ENCODE measurements at places on chromosomes 1 and 21.

DNA sequence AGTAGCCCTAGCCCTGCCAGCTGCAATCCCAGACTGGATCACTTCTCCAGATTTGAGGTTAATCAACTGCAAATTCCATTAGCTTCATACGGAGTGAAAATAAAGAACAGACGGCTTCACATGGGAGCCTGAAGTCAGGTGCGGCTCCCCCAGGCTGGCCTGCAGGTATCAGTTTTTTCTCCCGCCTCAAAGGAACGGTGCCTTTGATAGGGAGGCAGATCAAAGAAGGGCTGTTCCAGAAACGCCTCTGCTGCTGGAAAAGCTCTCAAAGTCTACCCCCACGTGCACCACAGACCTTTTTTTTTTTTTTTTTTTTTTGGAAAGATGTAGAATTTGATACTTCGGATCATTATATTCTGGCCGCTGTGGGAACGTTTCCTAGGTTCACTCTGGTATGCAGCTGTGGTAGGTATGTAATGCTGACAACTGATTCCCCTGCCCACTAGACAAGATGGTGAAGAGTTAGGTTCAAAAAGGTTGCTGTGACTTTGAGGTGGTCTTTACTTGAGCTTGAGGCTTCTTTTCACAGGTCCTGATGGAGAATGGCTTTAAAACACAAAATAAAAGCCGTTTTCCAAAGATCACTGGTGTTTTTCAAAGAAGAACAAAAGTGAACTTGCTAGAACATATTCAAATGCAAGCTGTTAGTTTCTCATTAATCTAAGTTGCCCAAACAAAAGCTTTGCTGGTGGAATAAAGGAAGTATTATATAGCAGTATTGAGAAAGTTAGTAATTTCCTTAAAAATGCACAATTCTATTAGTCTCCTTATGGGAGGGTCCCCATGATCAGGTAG, 189.0 kb upstream of the NFIA start:
- no peak for DNase-seq

DNA sequence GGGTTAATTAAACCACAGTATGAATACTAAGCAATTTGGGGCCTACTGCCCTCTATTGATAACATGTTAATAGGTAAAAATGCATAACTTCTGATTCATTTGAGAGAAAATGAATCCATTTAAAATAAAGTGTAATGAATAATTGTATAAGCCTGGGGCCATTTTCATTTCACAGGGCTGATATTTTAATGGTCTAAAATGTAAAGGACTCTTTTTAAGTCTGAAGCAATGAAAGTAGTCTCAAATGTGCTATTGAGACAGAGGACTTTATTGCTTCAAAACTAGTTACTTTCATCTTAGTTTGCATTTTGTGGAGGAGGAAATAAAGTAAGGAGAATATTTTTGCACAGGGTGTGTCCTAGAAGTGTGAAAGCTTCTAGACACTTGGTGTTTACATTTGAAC, 155.4 kb downstream of the TLR5 start:
- DNase-seq, result no peak

DNA sequence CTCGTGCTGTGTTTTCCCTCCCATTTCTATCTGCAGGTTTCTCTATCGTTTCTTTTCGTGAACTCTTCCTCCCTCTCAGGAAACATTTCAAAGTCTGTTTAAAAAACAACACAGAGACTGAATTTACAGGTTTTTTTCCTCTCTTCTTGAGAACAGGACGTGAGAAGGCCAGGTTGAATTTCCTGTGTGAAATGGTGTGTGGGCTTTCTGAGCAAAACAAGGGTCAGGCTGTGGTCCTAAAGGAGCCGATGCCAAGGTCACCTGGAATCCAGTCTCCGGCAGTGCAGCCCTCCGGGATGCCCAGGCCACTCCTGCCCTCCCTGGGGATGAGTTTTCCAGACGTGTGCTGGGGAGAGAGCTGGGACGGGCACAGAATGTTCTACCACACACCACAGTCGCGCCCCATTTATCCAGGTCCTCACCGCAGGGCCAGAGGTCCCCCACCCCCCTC, 62.7 kb upstream of the RUNX3 start:
- no peak for DNase-seq

GRCh38 chr1:88726697-88727096, 42.6 kb downstream of the PKN2 start:
- DNase-seq, result no peak

DNA sequence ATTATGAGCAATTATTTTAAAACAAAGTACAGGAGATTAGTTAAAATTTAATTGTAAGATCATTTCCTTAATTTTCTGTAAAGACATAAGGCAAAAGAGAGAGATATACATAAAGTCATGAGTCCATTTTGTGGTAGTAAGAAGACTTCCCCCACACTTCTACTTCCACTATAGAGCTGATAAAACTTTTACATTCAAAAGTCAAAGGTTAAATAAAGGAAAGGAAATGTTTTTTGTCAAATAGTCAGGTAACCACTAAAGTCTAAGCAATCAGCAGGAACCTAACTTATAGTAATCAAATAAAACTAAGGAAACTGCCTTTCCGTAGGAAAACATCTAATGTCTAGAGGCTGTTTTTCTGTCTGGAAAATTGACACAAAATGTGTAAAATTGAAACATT, 110.9 kb downstream of the DENND1B start:
- no peak for DNase-seq

DNA sequence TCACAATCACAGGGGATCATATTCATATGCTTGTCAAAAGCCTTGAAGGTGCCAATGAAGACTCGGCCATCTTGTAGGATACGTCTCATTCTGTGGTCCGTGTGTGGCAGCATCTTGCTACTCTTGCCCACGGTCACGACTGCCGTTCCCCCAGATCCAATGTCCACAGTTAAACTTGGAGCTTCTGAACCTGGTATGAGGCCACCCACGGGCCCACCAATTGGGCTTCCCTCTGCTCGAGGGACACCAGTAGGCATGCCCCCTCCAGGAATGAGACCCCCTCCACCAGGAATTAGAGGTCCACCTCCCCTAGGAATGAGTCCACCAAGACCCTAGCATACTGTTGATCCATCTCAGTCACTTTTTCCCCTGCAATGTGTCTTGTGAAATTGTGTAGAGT, 39.6 kb downstream of the MORN1 start:
- DNase-seq, result no peak

- DNase-seq, result no peak
Measured at GRCh38 chr1:68791800-68792199, 294.9 kb upstream of the DEPDC1 start.

DNA sequence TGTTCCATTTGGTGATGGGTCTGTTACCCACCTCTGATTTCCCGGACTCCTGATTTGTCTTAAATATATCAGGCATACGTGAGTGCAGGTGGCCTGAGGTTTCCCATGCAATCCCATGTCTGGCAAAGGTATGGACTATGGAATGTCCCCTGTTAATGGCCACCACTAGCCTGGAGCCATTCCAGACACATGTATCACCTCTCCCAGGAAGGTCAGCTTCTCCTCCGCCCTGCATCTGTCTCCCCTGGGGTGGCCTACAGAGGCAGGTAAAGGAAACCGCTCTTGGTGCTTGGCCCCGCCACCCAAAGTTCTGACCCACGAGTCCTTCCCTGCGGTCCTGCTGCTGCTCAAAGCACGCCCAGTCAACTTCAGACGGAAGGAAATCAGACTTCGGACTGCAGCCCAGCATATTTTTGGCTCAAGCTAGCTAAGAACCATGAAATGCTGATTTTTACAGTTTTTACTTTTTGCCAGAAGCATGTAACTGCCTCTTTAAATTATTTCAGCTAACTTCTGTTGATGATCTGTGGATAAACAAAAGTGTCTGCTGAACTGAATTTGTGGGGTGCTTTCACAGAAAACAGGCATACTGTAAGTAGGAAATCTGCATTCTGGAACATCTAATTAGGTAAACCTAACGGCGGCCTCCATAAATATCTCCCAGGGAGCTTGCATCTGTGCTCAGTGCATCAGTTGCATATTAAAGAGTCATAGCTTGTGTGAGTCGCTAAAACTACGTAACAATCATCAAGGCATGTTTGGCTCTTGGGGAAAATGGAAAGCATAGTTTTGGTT, 105.9 kb downstream of the PCP4 start:
- no peak for DNase-seq

Measured in AG10803 (cell line).